ENCODE measurements at places on chromosomes 1 and 21.
A peak's percentile ranks its signal among the peaks of the same experiment; 100 is the strongest.

GRCh38 chr1:204225841-204226735, 12.3 kb upstream of the GOLT1A start:
- no peak for DNase-seq

- DNase-seq: peak; percentile 71
Observed at GRCh38 chr1:61079898-61080336, 2.4 kb upstream of the NFIA start.

DNA sequence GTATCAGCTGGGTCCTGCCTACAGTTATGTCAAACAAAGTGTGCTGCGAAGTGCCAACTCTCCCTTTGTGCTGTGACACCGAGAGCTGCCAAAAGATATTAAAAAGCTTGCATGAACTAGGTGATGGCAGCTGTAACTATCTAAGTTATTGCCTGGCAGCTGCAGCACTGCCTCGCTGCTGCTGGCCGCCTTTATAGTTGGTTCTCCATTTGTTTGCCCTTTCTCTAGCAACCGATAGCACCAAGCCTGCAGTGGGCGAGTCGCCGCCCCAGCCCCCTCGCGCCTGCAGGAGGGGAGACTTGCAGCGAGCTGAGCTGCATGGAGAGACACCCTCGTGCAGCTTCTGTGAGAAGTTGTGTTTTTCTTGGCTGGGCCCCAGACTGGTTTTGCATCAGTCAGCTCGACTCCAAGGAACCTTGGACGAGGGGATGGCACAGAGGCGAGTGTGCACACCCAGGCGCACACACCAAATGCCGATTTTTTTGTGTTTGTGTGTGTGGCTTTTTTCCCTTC, 330.6 kb downstream of the RPS6KC1 start:
- no peak for DNase-seq

- DNase-seq: no peak
Observed at GRCh38 chr1:114299331-114299975, 145.8 kb upstream of the SYT6 start.

Measured in fibroblast of skin of left quadriceps (primary cell).